ENCODE measurements at places on chromosomes 1 and 21.
A peak's percentile ranks its signal among the peaks of the same experiment; 100 is the strongest.

- DNase-seq: peak; percentile 95
These were observed 88.3 kb upstream of the NGF start for GRCh38 chr1:115426231-115426771.

- no peak for DNase-seq
These were observed 14.2 kb downstream of the AKNAD1 start for GRCh38 chr1:108842525-108843181.

GRCh38 chr21:24910591-24910990, 696.7 kb downstream of the MRPL39 start:
- DNase-seq: no peak

DNA sequence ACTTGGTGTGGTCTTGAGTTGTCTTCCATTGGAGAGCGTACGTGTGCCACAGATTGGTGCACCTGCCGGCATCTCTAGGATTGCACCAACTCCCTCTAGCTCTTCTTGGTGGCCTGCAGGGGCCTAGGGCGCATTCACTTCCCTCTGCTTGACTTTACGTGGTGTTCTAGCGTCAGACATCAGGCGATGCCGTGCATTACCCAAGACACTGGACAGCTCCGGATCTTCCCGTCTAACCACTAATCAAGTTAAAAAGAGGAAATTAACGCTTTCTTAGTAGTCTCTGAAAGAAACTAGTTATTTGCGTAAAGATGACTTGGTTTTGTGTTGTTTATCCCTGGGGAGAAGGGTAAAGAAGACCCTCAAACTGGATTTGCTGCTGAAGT, 510 bp upstream of the IL10RB start:
- peak; percentile 43 for DNase-seq

DNA sequence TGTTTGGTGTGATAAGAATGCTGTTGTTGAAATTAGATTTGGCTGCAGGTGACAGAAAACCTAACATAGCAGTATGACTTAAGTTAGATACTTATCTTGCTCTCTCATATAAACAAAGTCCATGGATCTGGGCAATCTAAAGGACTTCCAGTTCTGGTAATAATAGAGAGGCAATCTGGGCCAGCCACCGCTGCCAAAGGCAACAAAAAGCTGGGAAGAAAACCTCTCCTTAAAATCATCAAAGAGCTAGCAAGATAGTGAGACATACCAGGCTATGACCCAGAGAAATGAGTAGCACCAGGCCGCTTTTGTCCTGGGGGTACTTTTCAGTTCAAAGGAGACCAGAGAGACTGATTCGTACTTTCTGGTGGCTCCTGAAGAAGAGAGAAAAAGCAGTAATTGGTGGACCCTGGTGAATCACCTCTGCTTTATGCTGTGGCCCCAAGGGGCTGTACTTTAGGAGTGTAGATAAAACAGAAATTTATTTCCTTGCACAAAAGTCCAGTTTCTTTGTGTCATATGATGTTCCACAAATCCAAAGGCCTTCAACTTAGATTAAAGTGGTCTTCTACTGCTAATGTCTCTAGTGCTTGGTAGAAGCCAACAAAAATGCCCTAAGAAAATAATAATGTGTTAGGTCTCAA, 125.4 kb downstream of the TBX19 start:
- DNase-seq: no peak

- DNase-seq: peak; percentile 59
These were observed 31.1 kb upstream of the MTF1 start for GRCh38 chr1:37890378-37891014.

- no peak for DNase-seq
These were observed 10.6 kb downstream of the PPP1R15B start for GRCh38 chr1:204400882-204401510.
